Uterine smooth muscle cell (primary cell): ENCODE measurements at places on chromosomes 1 and 21. TPM values are rescaled to one million over a fixed set of nuclear protein-coding genes. Genes with fewer than 3 reads are reported as not detected.

The ASAP3 gene
- 23.6 and 50.6 TPM in 2 replicates for total RNA-seq

The COA6 gene
- total RNA-seq: 21.0 and 33.4 TPM in 2 replicates

The CDC42BPA gene
- 66.0 and 74.0 TPM in 2 replicates for total RNA-seq

The LMX1A gene
- total RNA-seq: not detected in 2 replicates

The CCDC17 gene
- 0.77 and 0.87 TPM in 2 replicates for total RNA-seq

The ASPM gene
- total RNA-seq: 25.4 and 108 TPM in 2 replicates

The HCN3 gene
- 0.89 and 1.4 TPM in 2 replicates for total RNA-seq

The HEYL gene
- total RNA-seq: 0.12 TPM in 1 of 2 replicates, not detected in the other
